Smooth muscle cell of the brain vasculature (primary cell): ENCODE measurements at places on chromosomes 16 and 17.

- no peak for DNase-seq
These were observed 322.0 kb downstream of the ABCC12 start for GRCh38 chr16:47833771-47834170.

DNA sequence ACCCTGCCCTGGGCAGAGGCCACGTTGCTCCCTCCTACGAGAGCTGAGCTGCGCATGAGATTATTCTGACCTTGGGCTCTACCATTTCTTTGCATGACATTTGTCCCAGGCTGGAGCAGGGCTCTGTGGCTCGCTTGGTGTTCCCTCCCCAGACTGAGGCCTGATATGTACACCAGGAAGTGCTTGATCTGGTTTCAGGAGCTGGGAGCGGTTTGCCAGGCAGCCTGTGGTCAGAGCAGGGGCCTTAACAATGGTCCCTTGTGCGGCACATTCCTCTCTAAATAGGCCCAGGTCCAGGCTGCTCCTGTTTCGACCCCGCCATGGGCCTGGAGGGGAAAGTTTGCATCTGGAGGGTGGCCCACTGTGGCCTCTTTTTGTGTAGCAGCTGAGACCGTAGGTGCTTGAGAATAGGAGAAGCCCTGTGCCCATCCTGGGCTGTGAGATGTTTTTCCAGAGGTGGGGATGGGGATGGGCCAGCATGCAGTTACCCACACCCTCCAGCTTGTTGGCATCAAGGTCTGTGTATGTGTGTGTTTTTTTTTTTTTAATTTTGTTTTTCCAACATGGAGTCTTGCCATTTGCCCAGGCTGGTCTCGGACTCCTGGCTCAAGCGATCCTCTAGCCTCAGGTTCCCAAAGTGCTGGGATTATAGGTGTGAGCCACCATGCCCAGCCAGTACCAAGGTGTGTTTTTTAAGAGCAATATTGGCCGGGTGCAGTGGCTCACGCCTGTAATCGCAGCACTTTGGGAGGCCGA lies 253.9 kb downstream of the SEC14L1 start:
- no peak for DNase-seq

DNA sequence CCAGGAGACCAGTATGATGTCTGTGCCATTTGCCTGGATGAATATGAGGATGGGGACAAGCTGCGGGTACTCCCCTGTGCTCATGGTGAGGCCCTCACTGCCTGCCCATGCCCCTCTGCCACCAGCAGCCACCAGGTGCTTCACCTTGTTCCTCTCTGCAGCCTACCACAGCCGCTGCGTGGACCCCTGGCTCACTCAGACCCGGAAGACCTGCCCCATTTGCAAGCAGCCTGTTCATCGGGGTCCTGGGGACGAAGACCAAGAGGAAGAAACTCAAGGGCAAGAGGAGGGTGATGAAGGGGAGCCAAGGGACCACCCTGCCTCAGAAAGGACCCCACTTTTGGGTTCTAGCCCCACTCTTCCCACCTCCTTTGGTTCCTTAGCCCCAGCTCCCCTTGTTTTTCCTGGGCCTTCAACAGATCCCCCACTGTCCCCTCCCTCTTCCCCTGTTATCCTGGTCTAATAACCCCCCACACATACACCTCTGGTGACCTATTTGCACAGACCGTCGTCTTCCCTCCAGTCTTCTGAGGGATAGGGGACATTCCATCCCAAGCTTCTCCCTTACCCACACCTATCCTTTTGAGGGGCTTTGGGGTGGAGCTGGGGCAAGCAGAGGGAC lies 3.7 kb downstream of the PFN1 start:
- no peak for DNase-seq

DNA sequence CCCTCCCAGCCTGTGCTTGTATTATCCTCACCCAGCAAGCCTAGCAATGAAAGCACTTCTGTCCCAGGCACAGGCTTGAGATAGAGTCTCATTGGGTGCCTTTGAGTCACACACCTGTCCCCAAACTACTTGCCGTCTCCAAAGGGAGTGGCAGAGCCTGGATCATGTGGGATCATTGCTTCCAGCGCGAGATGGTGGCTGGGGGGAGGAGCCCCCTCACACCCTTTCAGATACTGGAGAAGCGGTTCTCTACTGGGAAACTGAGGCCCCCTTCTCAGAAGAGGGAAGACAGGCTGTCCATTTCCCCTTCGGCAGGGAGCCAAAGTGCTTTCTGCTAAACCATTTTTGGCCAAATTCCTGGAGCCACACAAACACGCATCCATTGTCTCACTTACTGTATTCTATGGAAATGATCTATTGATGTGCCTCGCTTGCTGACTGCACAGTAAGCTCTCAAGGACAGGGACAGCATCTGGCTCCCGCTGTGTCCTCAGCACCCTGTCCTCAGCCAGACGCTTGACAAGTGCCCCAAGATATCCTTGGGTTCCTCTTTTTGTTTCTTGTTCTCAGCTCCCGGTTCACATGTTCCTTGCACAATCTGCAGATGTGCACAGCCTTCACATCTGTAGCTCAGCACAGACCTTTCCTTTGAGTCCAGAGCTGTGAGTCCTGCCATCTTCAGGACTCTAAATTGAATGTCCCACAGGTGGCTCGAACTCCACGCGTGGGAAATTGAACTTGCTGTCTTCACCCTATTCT lies 26.0 kb upstream of the DLX3 start:
- no peak for DNase-seq

GRCh38 chr17:77458202-77459017 lies 317.6 kb downstream of the SEC14L1 start:
- no peak for DNase-seq

DNA sequence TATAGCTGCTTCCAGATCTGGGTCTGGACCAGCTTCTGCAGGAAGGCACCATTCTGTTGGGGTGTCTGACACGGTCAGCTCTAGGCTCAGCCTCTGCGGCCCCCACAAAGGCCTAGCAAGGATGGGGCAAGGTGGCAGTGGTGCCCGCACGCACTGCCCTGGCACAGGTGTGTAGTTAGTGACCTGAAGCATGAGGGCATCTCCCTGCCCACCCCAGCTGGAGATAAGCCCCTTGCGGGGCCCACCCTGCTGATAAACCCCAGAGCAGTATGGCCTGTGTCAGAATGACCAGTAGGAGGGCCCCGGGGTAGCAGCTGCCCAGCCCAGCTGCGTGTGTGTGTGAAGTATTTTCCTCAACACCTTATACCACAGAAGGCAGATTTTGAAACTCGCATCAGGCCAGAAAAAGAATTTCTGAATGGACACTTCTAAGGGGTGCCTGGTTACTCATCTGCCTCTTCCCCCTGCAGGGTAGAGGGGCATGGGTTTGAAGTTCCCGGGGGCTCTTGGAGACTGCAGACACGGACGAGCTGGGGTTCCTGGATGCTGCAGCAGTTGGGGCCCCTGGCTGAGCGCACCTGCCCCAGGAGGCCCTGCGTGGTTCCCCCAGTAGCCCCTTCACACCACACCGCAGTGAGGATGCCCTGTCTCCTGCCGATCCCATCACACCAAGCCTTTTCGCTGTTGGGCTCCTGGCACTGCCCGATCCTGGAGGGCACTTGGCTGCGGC lies 4.5 kb downstream of the ARHGDIA start:
- DNase-seq, result no peak

GRCh38 chr17:67566656-67567055 lies 151.1 kb upstream of the NOL11 start:
- no peak for DNase-seq

DNA sequence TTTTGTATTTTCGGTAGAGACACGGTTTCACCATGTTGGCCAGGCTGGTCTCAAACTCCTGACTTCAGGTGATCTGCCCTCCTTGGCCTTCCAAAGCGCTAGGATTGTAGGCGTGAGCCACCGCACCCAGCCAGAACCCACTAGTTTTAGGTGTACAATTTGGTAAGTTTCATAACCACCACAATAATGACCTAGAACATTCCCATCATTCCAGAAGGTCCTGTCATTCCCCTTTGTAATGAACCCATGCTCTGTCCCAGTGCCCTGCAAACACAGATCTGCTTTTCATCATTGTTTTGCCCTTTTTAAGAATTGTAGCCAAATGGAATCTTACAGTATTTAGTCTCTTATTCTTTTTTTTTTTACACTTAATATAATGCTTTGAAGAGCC lies 35.6 kb upstream of the IRF8 start:
- no peak for DNase-seq

GRCh38 chr16:14341324-14342225 lies 270.5 kb downstream of the MRTFB start:
- no peak for DNase-seq

- no peak for DNase-seq
These were observed 389.1 kb upstream of the DYNLRB2 start for GRCh38 chr16:80151722-80152111.
